Eye (tissue), 1 donor: ENCODE measurements at places on chromosomes 1 and 21.

GRCh38 chr1:209404577-209404976, 178.9 kb upstream of the CAMK1G start:
- DNase-seq = no peak

GRCh38 chr1:246270236-246270635, 236.8 kb downstream of the SMYD3 start:
- DNase-seq = no peak

GRCh38 chr1:11610629-11611180, 43.5 kb downstream of the FBXO2 start:
- DNase-seq = no peak

DNA sequence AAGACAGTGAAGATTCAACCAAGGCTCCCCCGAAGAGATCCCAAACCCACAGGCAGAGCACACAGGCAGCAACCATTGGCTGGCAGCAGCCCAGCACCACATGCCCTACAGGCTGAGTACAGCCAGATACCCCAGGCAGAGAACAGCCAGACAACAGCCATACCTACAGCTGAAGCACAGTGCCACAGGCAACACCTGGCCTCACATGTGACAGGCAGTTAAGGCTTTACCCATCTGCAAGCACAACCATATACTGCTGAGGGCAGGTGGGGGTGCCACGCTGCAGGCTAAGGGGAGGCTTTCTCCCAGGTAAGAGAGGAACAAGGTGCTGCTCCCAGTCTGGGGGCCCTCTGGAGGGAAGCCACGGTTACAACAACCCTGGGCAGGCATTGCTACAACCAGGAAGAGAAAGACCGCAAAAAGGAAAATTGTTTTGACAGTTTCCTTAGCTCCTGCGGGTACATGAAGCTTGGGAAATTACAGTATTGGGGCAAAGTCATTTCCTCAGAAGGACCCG, 12.3 kb downstream of the CHIT1 start:
- DNase-seq = no peak

- no peak for DNase-seq
These were observed 74.6 kb downstream of the CD247 start for GRCh38 chr1:167443757-167444156.

- no peak for DNase-seq
These were observed 65.7 kb downstream of the NENF start for GRCh38 chr1:212498283-212499040.
